Bronchial epithelial cell (primary cell): ENCODE measurements at places on chromosomes 3 and 15. TPM values are rescaled to one million over a fixed set of nuclear protein-coding genes. Genes with fewer than 3 reads are reported as not detected.

- DNase-seq, result peak; percentile 54
These were observed 84.0 kb upstream of the PXYLP1 start for GRCh38 chr3:141147657-141148056.

GRCh38 chr15:65377105-65377975, 462 bp downstream of the IGDCC3 start:
- DNase-seq, result no peak

DNA sequence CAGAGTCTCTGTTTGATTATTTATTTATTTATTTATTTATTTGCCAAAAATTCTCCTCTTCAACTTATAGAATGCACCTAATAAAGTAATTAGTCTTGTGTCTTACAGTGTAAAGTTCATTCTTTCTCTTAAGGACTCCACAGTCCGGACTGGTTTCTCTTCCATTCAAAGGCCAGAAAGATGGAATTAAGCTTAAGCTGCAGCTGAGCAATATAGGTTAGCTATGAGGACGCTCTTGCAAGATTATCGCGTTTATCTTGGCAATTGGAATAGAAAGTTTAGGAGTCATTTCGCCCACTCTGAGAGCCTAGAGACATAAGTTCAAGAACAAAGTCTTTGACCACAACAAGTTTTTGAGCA, 15.0 kb downstream of the TAGLN3 start:
- DNase-seq, result no peak

DNA sequence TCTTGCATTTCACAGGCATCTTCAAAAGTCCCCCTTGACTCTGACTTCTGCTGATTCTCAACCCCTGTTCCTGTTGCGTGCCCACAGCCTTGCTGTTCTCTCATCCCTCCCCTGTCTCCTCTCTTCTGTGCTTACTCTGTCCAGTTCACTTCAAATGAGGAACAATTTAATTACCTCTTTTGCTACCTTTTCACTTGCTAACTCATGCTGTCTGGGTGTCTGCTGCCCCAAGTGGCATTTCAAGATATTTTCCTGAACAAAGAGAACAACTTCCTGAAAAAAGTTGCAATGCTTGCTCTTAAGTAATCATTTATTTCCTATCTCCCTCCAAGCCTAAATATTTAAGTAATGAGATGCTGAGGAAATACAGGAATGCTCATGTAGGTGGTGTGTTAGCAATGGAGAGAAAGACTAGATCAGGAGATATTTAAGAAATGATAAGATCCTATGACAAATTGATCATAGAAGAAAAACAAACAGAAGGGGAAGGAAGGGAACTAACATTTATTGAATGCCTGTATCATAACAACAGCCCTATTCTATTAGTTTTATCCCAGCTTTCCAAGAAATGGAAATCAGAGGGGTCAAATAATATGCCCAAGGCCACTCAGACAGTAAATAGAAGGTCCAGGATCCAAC, 42.2 kb downstream of the SV2B start:
- peak; percentile 37 for DNase-seq

DNA sequence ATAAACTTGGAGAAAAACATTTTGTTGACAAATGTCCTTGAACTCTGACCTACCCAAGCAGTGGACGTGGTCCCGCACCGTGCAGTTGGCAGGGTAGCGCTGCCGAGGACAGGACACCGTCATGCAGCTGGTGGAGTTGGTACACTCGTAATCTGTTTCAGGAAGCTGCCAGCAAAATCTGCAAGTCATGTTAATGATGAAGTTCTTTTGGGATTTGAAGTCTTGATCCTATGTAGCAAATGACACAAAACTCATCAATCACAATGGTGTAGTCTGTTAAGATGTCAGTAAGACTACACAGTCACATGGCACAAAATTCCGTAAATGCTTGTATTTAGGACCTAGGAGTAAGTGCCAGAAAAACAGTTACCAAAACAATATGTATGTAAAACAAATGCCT, 5.5 kb downstream of the TM2D3 start:
- no peak for DNase-seq

- DNase-seq, result no peak
These were observed 56.6 kb upstream of the ADPGK start for GRCh38 chr15:72840114-72840513.

Gene SEC22A
- total RNA-seq, result 44.0 and 44.8 TPM in 2 replicates

Gene C2CD4B
- 0.26 TPM in 2 replicates for total RNA-seq

Gene HRG
- total RNA-seq, result not detected in 2 replicates
